ENCODE measurements at places on chromosomes 13 and 19.

DNA sequence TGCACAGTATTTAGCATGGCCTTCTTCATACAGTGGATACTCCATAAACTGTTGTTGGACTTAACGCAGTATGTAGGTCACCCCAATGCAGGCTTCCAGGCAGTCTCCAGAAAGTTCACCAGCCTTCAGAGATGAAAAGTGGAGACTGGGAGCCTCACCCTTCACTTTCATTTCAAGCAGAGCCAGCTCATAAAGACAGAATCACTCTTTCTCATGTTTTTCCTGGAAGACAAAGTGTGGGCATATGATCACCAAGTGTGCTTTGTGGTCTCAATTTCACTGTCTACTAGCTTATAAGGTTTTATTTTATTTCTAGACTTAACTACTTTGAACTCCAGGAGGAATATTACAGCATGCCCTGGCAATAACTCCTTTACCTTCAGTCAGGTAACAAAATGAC is 26.3 kb upstream of the TNFSF11 start:
- no peak for DNase-seq

GRCh38 chr19:10983026-10983425 is 22.2 kb downstream of the SMARCA4 start:
- DNase-seq = no peak

- peak; percentile 26 for DNase-seq
Measured at GRCh38 chr13:67148161-67148571, 82.0 kb downstream of the PCDH9 start.

DNA sequence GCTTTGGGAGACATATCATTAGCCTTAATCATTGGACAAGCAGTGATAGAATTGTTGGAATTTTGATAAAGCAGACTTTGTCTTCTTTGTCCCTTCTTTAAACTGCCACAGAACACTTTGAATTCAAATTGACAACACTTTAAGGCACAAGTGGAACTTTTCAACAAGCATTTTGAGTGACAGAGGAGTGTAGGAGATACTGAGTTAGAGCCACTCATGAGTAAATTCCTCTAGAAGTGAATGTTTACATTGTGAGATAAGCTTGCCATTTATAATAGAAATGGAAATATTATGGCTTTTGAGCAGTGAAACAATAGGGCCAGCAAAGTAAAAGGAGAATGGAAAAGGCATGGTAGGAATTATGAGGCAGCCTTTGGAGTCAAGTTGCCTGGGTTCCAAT is 515.8 kb downstream of the SLITRK6 start:
- DNase-seq = no peak

DNA sequence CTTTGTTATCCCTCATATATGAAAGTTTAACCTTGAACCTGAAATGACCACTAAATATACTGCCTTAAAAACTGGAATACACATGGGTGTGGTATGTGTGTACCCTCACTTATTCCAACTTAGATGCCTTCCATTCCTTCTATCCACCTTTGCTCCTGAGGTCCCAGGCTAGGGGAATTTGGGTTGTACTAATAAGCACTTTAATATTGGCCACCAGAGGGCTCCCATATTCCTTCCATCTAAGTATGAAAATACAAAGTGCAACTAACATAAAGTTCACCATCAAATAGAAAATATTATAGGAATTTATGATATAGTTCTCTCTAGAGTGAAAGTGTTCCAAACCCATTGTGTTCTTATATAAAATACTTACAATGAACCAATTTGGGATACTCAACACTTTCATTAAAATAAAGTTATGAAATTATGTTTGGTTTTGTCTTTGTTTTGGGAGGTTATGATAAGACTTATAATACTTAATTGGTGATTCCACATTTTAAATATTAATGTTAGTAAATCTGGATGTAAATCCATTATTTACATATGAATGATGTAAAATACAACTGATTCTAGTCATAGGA is 62.3 kb downstream of the ITGBL1 start:
- no peak for DNase-seq

GRCh38 chr19:36772311-36773222 is at the start of gene ZNF850:
Gene ZNF850, minus strand, starts transcription at chr19:36772807. Its CDS starts 10,201 bp downstream, at chr19:36762606.
- DNase-seq = peak; percentile 86

DNA sequence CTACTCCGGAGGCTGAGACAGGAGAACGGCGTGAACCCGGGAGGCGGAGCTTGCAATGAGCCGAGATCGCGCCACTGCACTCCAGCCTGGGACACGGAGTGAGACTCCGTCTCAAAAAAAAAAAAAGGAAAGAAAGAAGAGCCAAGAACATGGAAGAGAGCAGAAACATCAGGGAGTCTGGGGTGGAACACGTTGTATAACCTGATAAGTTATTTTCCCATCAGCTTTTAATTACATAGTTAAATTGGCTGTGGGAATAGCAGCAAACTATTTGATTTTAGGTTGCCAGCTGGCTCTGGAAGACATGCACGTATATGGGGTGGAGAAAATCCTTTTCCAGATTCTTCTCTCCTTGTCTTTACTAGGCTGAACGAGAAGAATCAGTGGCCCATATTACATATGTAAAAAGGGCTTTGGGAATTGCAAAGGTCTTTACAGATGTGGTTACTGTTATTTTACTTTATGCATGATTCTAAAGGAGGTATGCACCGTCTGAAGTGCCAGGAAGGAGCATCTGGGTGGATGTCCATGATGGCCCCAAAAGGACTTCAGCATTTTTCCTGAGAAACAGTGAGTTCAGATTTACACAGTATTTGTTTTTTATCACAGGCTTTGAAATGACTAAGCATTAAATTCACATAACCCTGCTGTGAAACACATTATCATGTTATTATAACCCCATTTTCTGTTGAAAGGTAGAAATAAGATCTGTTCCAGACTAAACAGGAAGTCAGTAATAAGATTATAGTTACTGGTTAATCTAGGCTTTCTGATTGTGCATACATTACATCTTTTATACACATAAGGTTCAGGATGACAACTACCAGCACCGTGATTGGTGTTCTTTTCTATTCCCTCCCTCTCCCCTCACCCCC is 4.6 kb upstream of the NAA16 start:
- DNase-seq = no peak

DNA sequence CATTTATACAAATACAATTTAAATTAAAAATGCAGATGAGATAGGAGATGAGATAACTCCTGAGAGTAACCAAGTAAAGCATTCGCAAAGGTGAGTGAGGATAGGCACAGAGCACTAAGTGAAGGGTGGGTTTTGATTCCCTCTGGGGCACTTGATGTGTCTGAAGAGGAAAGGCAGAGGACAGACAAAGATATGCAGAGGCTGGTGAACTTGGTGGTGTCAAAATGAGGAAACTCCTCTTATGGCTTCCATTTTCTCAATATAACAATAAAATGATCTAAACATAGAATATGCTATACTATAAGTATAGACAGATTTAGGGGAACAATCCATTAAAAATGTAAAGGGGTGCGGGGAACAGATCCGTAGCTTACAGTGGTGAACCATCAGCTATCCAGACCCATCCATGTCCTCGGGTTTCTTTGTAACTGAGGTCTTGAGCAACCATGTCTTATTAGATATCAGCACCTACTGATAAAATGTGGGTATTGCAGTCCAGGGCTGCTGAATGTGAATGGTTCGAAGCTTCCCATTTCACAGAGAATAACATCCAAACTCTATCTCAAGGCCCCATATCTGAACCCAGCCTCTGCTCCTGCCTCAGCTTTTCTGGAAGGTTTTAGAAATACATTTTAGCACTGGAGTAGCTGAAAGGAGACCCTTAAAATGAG is 73.9 kb upstream of the SLC10A2 start:
- DNase-seq = no peak

DNA sequence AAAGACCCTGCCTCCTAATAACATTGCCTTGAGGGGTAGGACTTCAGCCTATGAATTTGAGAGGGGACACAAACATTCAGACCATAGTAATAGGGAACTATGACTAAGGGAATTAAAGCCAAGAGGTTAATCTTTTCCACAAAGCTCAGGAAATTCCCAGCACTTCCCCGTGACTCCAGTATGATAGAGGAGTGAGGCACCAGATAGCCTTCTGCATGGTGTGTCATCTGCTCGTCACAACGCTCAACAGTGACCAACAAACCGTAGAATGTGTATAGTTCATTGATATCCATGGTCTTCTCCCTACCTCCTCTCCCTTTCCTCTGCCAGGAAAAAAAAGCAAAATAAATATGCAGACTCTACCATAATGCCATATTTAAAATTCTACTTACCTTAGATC is 64.4 kb downstream of the B3GLCT start:
- no peak for DNase-seq

DNA sequence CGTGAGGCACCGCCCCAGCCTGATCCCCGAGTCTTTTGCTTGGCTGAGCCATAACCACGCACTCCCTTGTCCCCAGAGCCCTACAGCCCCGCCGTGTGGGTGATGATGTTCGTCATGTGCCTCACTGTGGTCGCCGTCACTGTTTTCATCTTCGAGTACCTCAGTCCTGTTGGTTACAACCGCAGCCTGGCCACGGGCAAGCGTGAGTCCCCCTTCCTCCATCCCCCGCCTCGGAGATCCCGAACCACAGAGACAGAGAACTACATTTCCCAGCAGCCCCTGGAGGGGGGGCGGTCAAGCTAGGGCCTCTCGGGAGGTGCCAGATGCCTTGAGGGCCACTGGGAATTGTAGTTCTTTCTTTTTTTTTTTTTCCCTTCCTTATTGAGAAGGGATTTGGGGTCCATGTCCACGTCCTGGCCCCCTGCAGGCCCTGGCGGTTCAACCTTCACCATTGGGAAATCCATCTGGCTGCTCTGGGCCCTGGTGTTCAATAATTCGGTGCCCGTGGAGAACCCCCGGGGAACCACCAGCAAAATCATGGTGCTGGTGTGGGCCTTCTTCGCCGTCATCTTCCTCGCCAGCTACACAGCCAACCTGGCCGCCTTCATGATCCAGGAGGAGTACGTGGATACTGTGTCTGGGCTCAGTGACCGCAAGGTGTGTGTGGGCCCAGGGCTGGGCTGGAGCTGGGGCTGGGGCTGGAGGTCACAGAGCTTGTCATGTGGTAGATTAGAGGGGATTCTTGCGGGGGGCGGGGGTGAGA is 25.9 kb downstream of the GRIN2D start:
- DNase-seq = no peak

DNA sequence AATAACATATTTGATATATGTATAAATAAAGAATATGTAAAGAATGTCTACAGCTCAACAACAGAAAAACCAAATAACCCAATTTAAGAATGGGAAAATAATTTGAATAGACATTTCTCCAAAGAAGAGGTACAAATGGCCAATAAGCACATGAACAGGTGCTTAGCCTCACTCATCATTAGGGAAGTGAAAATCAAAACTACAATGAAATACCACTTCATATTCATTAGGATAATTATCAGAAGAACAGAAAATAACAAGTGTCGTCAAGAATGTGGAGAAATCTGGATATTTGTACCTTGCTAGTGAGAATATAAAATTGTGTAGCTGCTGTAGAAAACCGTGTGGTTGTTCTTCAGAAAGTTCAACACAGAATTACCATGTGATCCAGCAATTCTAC is 8.4 kb upstream of the SUPT20H start:
- DNase-seq = no peak

- DNase-seq = peak; percentile 57
Measured at GRCh38 chr13:80469853-80470381, 129.0 kb upstream of the SPRY2 start.

GRCh38 chr13:108425056-108425455 is 155.5 kb downstream of the TNFSF13B start:
- no peak for DNase-seq

DNA sequence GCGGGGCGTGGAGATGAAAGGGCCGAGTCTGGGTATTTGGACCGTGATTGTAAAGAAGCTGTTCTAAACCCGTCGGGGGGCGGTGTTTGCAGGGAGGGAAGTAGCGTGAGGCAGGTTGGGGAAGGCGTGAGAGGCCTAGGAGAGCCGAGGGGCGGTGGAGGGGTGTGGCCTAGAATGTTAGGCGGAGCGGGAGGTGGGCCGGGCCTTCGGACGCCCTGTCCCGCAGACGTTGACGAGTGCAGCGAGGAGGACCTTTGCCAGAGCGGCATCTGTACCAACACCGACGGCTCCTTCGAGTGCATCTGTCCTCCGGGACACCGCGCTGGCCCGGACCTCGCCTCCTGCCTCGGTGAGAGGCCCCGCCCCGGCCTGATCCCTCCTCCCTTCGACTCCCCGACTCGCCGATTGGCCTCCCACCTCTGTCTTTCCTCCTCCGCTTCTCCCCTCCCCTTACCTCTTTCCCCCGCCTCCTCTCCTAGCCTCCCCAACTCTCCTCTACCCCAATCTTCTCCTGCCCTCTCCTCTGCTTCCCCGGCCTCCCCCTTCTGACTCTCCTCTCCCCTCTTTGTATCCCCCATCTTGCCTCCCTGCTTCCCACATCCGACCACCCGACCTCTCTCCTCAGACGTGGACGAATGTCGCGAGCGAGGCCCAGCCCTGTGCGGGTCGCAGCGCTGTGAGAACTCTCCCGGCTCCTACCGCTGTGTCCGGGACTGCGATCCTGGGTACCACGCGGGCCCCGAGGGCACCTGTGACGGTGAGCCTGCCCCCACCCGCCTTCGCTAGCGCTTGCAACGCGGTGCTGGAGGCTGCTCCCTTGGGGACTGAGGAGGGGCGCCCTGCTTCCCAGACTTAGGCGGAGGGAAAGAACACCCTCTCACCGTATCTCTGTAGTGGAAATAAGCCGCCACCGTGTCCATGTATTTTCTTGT is 12.8 kb downstream of the LTBP4 start:
- peak; percentile 43 for DNase-seq

GRCh38 chr13:111845621-111846351 is 221.2 kb upstream of the SOX1 start:
- DNase-seq = no peak

DNA sequence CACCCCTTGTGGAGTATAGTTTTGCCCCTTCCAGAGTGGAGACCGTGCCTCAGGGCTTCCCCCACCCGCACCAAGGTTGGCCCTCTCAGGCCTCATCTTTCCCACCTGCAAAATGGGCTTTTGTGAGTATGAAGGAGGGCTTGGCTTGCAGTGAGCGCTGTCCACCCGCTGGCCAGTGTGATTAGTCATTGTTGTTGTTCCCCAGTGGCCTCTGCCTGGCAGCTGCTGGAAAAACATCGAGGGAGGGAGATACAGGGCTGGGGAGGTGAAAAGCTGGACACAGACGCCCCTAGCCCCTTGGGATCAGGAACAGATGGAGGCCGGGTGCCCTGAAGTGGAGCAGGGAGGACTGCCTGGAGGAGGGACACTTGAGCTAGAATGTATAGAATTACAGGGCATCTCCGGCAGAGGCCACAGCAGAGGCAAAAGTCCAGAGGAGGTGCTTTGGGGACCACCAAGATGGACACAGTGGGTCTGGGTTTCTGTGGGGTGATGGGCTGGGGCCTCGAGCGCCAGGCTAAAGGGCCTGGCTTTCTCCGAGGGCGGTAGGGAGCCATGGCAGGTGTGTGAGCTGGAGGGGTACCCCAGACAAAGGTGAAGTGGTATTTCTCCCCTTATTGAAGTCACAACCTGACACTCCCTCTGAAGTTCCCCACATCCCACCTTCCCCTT is 3.9 kb upstream of the IL12RB1 start:
- peak; percentile 33 for DNase-seq
